ENCODE measurements at places on chromosomes 5 and 9.

DNA sequence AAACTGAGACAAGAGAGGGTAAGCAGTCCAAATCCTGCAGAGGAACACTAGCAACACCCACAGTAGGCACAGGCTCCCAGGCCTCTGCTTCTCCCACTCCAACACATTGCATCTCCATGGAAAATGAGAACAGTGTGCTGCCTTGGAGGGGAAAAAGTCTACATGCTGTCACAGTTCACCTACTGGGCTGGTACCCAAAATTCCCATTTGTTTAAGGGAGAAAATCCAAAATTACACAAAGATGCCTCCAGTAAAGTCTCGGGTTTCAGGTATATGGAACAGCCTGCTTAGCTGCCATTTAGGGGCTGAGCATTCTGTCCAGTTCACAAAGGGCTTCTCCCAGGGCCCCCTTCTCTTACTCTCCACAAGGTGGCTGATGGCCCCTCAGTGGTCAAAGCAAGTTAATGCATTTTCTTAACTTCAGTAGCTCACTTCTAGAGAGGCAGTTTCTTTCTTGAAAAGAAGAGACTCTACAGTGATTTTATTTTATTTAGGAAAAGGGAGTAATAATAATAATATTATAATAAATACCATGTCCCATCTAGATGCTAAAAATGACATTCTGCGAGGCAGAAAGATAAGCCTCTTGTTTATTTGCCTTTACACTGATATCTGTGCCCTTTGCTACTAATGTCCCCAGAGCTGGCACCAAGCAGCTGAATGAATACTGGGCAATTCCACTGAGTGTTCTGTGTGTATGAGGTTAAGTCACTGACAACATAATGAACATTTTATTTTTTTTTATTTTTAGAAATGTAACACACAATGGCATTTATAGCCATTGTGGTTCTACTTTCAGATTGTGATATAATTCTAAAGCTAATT, 89.4 kb downstream of the RGS7BP start:
- no peak for DNase-seq

DNA sequence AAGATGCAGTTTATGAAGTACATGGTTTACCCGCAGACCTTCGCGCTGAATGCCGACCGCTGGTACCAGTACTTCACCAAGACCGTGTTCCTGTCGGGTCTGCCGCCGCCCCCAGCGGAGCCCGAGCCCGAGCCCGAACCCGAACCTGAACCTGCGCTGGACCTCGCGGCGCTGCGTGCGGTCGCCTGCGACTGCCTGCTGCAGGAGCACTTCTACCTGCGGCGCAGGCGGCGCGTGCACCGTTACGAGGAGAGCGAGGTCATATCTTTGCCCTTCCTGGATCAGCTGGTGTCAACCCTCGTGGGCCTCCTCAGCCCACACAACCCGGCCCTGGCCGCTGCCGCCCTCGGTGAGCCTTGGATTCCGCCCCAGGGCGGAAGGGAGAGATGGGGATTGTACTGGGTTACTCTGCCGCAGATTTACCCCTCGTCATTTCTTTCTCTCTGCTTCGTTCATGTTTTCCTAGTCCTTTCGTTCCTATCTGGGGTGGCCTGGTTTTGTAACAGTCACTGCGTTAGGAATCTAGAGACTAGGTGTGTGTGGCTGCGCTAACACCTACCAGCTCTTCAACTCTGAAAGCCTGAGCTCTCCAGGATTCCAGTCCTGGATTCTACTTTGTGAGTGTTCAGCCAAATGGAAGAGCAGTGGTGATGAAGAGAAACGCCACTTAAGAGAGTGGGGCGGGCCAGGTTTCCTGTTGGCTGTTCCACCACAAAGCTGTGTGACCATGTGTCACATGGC, 638 bp downstream of the MRPS30 start:
- peak; percentile 22 for DNase-seq

DNA sequence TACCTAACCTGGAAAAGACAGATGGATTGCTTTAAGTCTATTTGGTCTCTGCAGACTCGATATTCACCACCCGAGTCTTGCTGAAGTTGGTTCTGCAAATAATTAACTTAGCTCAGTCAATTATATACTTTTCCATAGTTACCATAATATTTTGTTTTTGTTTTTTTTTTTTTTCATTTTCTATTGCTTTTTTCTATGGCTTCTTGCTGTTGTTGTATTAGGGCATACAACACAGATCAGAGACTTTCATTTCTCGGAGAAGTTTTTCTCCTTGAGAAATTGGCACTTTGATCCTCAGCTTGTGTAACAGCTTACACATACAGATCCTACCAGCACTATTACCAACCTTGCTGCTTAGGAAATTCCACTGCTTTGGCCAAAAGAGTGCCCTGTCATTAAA, 88.0 kb downstream of the GPR21 start:
- DNase-seq = no peak

DNA sequence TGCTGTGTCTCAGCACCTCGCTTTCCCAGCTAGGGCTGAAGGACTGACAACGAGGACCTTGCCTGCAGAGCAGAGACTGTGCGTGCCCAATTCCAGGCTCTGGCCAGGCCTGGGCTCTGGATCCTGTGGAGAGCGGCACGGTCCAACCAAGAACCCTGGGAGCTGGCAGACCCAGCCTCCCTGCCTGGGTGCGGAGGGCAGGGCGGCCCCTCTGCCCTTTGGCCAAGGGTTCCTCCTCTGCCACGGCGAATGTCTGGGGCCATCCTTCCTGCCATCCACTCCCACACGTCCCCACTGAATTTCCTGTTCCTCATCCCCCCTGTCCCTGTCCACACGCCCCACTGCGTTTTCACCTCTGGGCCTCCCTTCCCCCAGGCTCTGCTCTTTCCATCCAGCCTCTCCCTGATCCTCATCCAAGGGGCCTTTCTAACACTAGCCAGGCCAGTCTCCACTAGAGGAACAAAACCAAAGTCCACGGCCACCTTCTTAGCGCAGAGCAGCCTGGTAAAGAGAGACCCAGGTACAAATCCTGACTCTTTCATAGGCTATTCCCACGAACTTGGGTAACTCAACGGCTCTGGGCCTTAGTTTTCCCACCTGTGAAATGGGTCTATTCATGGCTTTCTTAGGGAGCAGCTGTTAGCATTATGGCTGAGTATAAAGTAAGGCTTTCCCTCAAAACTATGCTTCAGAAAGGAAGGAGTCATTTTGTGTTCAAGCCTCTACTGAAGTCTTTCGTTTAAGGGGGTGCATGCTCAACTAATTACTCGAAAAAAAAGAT, 95.5 kb upstream of the PHYKPL start:
- no peak for DNase-seq

DNA sequence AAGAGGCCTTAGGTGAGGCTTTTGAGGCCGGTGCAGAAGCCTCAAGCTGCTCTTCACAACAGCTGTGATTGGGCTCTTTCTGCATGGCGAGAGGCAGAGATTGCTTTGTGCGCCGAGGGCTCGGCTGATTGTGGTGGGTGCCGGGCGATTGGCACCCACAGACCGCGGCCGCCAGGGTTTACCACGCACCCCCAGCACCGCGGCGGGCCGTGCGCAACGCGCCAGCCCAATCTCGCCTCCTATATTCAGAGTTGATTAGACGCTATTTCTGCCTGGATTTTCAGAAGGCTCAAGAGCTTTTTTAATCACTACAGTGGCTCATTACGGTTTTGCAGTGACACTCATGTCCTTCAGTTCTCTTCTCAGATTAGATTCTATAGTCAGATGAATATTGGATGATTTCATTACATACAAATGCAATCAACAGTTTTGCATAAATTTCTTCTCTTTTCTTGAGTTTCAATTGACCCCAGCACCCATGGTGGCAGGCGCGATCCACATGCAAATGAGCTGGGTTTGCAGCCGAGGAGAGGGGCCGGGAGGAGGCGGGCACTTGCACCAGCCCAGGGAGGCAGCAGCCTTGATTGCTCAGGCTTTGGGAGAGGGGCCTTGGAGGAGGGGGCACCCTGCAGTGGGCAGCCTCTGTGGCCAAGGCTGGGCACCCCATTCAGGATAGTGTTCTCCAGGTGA, 33.8 kb upstream of the PTGS1 start:
- DNase-seq = no peak

DNA sequence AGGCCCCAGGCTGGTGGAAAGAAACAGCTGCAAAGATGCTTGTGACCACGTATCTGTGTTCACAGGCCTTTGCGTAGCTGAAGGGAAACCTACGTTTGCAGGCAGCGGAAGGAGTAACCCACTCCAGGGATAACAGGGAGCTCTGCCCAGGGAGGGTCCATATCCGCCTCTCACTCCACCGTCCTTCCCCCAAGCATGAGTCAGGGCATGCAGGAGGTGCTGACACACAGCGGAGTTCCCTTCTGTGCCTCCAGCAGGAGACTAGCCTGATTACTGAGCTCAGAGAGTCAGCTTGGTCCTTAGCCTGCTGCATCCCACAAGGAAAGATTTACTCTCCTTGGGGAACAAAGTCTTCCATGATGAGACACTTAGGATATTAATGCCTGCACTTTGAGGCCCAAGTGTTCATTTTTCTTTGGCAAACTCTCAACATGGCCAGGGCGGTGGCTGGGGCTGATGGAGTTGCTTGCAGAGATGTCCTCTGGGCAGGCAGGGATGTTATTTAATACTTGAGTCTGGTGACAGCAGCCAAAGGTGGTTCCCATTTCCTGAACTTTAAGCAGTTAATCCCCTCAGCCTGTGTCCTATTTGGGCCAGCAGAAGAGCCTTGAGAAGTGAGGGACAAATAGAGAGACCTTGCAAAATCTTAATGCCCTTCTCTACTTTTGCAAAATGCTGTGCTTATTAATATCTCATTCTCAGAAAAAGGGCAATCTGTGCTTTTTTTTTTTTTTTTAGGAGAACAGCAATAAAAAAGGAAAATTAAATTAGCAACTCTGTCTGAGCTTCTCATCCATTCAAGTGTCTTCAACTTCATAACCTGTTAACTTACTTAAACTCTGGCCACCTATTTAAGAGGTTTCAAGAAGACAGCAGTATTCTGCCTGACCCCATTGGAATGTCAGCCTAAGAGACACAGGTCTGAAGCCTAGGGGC, 222.1 kb downstream of the HSPA4 start:
- DNase-seq = no peak
